Progenitor cell of endocrine pancreas (in vitro differentiated cells): ENCODE measurements at places on chromosomes 6 and 20.

DNA sequence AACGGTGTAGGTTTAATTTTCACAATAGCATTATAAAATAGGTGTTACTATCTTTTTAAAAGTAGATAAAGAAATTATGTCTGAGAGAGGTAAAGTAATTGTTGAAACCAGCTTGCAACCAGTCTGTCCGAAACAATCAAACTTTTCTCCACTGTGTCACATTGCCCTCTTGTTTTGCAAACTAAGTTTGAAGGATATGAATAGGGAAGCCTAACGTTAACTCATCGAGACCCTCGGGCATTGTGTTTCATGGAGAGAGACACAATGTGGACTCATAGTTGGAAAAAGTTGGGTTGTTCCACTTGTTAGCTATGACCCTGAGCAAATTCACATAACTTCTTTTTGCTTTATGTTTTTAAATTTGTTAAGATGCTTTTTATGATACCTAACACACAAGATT, 254.4 kb upstream of the IMPG1 start:
- DNase-seq: no peak

GRCh38 chr6:65461121-65461520, 245.9 kb downstream of the EYS start:
- no peak for DNase-seq

DNA sequence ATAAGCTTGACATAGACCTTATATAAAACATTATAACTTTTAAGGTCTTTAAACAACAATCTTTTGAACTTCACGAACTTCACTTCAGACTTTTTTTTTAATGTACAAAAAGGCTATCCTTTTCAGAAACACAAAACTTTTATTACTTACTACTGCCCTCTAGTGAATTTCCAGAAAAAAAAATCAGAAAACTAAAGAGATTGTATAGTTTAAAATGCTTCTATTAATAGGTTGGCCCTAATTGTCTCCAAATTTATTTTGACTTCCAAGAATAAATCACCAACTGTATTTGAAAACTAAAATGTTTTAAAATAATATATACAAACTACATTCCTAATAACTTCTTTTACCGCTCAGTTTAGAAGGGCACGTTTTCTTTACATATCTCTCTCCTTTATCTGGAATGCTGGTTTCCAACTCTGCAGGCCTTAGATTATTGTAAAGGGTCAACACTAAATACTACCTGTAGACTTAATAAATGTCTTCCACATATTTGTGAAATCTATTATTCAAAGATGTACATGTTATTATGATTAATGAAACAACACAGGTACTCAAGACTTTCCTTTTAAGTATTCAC, 66.8 kb downstream of the LMBRD1 start:
- DNase-seq: no peak

DNA sequence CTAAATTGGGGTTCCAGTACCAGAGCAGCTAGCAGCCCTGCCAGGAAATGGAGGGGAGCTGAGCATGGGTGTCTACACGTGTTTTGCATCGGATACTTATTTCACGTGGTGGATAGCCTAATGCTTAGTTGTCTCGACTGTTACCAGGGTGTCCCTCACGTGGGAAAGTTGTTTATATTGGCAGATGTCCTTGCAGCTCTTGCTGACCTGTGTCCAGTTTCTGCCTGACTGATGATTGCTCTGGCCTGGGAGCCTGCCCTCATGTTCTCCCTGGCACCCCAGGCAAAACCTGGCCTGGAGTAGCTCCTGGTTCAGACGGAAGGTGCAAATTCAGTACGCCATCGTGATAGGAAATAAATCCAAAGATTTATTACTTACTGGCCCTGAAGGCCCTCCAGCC, 11.8 kb upstream of the FERMT1 start:
- no peak for DNase-seq

DNA sequence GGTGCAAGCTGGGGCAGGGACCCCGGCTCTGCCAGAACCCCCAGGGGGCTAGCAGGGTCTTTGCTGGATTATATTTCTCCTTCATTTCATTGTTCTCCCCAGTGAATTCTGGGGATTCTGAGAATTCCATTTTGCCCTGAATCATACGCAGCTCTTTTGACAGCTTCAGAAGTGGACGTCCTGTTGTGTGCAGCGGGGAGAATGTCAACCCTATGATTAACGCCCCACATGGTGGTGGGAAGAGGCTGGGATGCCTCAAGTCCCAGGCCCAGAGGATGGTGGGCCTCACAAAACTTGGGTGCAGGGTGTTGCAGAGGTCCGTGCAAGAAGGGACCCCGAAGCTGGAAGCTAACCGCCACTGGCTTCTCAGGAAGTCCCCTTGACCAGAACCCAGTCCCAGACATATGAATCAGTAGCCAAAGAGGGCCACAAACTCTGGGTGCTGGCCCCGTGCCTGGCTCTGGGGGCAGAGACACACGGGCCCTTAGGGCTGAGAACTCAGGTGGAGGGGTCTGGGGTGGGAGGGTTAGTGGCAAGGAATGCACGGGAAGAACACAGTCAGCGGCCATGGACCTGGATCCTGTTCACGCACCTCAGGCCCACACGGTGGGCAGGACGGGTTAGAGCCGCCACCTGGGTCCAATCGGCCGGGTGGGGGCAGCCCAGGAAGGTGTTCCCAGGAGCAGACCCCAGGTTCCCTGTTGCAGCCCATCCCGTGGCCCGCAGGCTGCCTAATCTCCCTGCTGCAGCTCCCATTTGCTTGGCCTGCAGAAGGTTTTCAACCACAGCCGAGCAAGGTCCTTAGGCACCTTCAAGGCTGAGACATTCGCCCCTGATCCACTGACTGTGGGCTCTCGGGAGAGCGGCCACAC, 51.2 kb downstream of the YTHDF1 start:
- DNase-seq: no peak

GRCh38 chr20:61557621-61558020, 305.6 kb downstream of the CDH4 start:
- no peak for DNase-seq

DNA sequence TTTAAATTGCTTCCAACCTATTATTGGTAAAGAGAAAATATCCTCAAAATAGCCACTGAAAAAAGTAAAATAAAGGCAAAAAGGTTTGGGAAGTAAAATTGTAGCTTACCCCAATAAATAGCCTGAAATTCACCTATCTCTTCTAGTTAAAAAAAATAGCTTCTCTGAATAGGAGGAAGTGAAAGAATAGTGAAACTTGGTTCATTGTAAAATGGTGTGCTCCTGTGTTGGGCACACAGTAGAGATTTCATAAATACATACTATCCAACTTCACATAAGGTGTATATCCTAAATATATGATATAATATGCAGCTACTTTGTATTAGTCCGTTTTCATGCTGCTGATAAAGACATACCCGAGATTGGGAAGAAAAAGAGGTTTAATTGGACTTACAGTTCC, 45.3 kb downstream of the CDK19 start:
- DNase-seq: no peak

DNA sequence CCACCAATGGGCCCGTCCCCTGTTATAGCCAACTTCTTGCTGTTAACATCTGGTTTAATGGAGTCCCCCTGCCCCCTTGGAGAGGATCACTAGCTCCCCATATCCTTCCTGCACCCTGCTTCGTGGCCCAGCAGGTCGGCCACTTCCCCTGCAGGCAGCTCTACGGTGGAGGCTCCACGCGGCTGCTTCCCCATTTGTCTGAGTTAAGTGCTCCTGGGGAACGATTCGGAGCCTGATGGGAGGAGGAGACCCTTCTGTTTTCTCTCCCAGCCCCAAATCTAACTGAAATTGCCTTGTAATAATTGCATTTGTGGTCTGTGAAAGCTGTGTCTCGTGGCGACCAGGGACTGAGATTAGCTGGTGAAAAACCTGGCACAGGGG, 74.6 kb downstream of the SULF2 start:
- DNase-seq: no peak

- no peak for DNase-seq
These were observed 10.5 kb downstream of the SLC13A3 start for GRCh38 chr20:46640536-46641311.

- DNase-seq: no peak
These were observed 141.9 kb downstream of the CEBPB start for GRCh38 chr20:50332491-50332980.

GRCh38 chr20:49347156-49347555, 69.3 kb upstream of the ZNFX1 start:
- no peak for DNase-seq

DNA sequence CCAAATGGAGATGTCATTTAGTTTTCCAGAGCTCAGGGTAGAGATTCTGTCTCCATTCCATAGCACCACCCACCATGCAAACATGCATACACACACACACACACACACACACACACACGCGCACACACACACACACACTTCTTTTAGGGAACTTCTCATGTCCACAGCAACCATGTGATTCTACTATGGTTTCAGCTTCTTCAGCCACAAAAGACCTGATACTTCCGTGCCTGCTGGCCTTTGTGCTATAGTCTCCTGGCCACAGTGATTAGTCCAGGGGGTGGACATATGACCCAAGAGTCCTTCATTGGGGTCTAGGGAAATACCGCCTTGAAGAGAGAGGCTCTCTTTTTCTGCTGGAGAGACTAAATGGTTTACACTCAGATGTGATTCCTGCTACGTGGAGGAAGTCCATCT, 53.5 kb downstream of the CARMIL1 start:
- DNase-seq: no peak

DNA sequence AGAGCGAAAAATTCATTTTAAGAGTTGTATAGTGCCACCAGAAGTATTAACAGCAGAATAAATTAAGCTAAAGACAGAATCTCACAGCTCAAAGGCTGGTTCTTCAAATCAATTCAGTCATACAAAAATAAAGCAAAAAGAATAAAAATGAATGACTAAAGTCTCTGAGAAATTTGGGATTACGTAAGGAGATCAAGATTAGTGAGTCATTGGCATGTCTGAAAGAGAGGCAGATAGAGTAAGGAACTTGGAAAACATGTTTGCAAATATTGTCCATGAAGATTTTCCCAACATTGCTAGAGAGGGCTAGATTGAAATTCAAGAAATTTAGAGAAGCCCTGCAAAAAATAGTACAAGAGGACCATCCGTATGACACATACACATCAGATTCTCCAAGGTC, 1413.9 kb upstream of the ADGRB3 start:
- DNase-seq: no peak

DNA sequence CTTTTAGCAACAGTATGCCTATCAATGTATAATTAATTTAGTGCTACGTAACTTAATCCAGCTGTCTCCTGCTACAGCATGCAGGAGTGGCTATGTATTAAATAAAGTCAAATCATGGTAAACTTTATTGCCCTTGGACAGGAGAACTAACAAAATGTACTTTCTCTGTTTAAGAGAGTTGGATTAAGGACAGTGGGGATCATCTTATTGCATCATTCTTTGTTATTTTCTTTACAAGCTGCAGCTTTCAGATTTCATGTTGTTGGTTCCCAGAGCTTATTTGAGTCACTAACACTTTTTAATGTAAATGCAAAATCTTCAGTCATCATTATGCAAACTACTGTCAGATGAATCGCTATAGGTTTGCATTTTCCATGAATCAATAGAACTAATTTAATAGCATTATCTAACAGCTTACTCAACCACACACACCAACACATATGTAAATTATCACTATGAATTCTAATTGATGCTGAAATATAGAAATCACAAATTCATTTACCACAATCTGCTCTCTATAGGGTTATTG, 424.7 kb downstream of the MMUT start:
- DNase-seq: no peak

GRCh38 chr6:81895511-81896185, 143.2 kb upstream of the TENT5A start:
- no peak for DNase-seq

DNA sequence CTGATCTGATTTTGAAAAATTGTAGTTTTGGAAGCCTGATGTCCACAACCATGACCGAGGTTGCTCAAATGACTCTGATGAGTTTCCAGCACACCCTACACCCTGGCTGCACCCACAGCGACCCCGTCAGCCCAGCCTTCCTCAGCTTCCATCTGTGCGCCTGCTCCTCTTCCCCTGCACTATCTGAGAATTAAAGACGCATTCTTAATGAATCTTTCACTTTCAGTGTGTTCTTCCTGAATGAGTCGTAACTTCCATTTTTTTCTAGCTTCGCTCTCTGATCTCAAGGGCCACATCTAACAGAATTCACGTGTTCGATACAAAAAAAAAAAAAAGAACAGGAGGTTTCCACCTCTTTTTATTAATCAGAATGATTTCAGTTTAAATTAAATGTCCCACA, 21.3 kb upstream of the RREB1 start:
- DNase-seq: no peak

DNA sequence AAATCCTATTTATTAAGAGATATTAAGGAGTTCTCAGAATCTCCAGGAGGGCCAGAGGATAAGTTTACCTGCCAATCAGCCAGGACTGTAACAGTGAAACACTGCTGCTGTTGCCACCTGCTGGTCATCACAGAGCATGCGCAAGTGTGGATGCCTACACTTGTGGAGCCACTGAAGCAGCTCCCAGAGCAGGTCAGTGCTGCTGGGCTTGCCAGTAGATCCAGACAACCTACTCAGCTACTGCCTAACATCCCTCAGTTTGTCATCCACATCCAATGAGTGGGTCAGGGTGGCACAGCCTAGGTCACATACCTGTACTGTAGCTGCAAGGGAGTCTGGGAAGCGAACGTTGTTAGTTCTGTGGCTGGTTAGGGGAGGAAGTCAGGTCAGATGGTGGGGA, 18.3 kb upstream of the NHSL1 start:
- DNase-seq: no peak

DNA sequence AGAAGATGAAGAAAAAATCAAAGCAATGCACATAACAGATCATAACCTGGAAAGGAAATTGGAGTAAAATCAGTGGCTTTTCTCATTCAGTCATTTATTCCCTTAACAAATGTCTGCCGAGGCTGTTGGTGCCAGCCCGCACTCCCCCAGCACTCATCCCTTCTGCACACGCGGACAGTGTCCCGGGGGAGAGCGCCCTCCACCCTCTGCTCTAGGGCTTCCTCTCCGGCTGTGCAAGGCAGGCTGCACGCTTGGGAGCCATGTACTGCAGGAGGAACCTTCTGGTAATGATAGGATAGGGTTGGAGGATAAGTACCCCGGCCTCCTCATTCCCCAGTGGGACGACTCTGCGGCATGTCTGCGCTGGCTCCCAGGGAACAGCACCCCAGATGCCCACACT, 134.5 kb downstream of the PAX1 start:
- no peak for DNase-seq

DNA sequence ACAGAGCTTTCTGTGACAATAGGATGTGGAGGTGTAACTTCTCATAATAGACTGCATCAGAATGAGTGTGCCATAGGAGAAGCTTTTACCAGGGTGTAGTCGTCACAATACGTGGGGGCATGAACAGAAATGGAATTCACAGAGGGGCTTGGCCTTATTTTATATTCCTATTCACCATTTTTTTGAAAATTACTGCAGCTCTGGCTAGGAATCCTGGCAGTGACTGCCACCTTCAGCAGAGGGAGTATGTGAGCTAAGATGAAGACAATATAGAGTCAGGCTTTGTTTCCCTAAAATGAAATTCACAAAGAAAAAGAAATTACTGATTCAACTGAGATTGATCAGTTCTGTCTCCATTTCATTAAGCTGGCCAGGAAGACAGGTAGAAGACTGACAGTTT, 13.9 kb downstream of the TOMM6 start:
- DNase-seq: no peak

GRCh38 chr6:31178143-31179041, 7.9 kb upstream of the POU5F1 start:
- DNase-seq: no peak
